ENCODE measurements at places on chromosomes 5 and 9.

DNA sequence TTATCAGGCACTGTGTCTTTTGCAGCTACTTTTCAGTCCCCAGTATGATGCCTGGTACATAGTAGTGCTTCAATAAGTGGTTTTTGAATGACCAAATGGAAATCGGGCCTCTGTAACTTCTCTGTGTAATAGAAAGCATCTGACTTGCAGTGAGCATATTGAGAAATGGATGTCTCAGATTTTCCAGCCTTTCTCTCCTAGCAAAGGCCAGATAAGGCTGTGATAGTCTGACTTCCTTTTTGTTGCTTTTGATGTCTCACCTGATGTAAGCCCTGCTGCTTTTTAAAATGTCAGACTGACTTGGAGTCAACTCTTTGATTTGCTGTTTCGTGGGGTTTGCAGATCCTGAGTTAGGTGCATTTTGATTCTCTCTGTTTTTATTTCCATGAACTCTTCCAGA is 590.0 kb upstream of the ZNF608 start:
- DNase-seq = no peak

GRCh38 chr5:91058575-91058974 is 324.5 kb downstream of the ARRDC3 start:
- no peak for DNase-seq

- no peak for DNase-seq
Observed at GRCh38 chr9:130927995-130928900, 10.8 kb downstream of the FIBCD1 start.

DNA sequence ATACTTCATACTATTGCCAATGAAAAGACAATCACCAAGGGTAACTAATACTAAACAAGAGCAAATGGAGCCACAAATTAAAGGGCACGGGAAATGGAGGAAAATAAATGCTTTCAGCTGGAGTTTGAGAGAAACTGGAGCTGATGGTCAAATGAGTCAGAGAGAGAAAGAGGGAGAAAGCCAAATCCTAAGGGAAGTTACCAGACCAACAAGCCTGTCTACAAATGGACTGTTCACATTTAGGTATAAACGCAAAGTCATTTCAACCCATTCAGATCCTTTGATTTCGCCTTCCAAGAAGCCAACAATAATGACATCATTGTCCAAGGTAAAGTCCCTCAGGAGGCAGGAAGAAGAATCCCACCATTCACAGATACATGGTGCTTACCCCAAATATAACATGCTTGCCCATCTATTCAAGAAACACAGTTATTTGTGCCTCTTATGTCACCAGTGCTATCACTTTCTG is 351.8 kb downstream of the RAB3C start:
- DNase-seq = no peak

DNA sequence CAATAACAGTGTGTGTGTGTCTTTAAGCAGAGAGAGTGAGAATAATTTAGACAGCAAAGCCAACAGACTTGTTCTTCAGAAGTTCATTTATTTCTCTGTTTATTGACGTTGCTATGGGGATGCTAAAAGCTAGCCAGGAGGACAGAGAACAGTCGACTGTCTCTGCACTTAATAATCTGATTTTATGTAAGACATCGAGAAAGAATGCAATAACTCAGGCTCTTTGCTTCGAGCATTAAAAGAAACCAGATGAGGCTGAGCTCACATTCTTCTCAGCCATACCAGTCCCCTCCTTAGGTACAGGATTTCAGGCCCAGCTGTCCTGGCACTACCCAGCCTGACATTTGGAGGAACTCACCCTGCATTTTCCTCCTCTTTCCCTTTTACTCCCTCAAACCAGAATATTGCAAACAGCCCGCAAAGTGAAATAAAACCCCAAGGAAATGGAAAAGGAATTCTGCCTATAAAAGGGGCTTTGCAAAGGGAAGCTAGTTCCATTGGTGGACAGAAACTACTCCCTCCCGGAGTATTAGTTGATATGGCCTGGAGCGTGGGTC is 44.5 kb upstream of the DPYSL3 start:
- DNase-seq = no peak
